Inflammatory macrophage treated with lipopolysaccharide for 4 hours (primary cell): ENCODE measurements at places on chromosomes 2 and 18.

- peak; percentile 73 for DNase-seq
Observed at GRCh38 chr2:47309952-47310800, 92.8 kb upstream of the MSH2 start.

GRCh38 chr2:211748339-211748738, 790.3 kb downstream of the ERBB4 start:
- no peak for DNase-seq

GRCh38 chr18:31192086-31192776, 29.6 kb upstream of the DSC1 start:
- DNase-seq: no peak

- no peak for DNase-seq
Observed at GRCh38 chr18:32509111-32509510, 38.4 kb upstream of the GAREM1 start.

- DNase-seq: no peak
Observed at GRCh38 chr18:46771141-46771540, 14.3 kb upstream of the ST8SIA5 start.

GRCh38 chr2:165909466-165909865, 44.1 kb downstream of the TTC21B start:
- no peak for DNase-seq

- DNase-seq: no peak
Observed at GRCh38 chr18:70758780-70759179, 469.9 kb downstream of the SOCS6 start.

DNA sequence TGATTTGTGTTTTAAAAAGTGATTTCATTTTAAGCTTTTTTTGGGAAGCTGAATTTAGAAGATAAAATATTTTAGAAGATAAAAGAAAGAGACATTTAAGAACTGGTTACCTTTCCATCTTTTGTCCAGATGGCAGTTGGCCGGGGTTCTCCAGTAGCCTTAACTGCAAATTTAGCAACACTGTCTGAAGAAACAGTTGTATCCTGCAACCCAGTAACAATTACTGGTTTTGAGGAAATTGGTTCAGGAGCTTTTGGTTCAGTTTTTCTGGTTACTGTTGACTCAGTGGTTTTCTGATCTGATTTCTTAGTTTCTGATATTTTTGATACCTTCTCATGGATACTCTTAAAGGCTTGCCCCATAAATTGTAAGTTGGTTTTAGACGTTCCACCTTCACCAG, 49.9 kb downstream of the PLEKHA3 start:
- DNase-seq: peak; percentile 68

DNA sequence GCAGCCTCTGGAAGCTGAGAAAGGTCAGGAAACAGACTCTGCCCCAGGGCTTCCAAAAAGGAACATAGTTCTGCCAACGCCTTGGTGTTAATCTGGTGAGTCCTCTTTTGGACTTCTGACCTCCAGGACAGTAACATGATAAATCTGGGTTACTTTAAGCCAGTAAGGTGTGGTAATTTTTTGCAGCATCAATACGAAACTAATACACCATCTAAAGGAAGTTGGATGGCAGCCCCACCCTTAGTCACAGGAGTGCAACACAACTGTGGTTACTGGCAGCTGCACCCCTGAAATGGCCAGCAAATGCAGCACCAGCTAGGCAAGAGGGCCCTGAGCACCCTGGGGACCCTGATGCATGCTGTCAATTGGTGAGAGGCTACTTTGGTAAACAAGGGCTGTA, 25.8 kb downstream of the CREG2 start:
- peak; percentile 74 for DNase-seq

GRCh38 chr2:54646170-54646927, 77.1 kb upstream of the EML6 start:
- no peak for DNase-seq

- no peak for DNase-seq
Observed at GRCh38 chr18:33575451-33575850, 2.6 kb upstream of the ASXL3 start.

DNA sequence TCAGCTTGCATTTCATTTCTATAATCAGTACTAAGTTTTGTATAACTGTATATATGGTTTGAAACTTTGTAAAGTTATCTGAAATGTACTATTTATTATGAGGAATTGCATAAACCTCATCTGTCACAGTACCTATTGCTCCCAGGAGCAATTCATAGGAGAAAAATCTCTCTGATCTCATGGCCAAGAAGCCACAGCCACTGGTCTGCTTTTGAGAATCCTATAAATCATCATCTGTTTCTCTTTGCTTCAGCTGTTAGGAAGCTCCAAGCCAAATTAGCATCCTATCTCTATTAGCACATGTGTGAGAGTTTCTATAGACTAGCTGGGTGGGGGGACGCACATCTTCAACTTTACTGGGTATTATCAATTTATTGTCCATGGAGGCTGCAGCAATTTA, 210.3 kb downstream of the CYP26B1 start:
- DNase-seq: no peak
